ENCODE measurements at places on chromosomes 16 and 17.

- DNase-seq: peak; percentile 85
Measured at GRCh38 chr17:8158267-8159031, 4.3 kb downstream of the VAMP2 start.

DNA sequence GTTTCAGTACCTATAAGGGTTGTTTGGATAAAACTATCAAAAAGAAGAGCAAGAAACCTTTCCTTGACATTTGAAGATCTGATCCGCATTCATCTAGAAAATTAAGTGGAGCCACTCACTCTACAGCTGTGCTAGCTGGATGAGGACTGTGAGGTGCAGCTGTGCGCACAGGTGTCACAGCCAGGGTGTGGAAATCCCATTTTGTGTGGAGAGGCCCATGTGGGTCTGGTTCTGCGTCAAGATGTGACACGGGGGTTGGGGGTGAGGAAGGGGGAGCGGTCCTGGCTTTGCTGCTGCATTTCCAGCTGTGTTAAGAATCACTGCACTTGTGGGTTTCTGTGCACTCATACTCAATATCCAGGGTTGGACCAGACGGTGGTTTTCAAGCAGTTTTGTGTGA, 70.7 kb downstream of the CLEC16A start:
- no peak for DNase-seq

DNA sequence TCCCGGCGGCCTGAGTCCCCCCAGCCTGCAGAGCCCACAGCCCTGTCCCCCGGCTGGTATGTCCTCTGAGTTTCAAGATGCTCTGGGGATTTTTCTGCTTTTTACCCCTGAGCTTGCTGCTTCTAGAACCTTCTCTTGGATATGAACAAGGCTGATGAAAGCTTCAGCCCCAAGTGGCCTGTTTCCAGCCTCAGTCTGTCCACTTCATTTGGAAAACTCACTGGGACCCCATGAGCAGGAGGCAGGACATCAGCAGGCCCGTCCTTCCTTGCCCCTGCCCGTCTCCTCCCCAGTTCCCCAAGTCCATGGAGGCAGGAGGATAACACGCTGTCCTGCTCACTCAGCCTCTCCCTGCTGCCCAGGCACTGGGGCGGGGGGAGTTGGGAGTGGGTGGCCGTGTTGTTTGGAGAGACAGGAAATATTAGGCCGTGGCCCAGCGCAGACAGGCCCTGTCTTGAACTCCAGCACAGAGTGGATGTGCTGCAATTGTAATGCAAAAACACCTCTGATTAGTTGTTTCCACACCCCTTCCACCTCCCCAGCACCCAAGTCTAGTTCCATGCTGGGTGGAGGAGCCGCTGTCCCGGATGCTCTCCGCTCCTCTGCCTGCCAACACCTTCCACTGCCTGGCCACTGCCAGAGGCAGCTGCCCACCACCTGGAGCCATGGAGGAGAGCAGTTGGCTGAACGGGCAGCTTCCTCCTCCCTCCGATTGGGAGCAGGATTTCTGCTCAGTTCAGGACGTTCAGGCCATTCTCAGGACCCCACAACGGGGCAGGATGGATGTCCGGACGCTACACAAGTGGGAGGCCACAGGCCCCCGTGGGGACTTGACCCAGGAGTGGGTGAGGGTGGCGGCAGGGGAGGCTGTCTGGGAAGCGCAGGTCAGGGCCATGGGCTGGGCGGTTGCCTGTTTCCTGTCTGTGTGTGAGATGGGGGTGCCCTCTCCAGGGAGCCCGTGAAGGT, 216.9 kb upstream of the GSE1 start:
- no peak for DNase-seq

DNA sequence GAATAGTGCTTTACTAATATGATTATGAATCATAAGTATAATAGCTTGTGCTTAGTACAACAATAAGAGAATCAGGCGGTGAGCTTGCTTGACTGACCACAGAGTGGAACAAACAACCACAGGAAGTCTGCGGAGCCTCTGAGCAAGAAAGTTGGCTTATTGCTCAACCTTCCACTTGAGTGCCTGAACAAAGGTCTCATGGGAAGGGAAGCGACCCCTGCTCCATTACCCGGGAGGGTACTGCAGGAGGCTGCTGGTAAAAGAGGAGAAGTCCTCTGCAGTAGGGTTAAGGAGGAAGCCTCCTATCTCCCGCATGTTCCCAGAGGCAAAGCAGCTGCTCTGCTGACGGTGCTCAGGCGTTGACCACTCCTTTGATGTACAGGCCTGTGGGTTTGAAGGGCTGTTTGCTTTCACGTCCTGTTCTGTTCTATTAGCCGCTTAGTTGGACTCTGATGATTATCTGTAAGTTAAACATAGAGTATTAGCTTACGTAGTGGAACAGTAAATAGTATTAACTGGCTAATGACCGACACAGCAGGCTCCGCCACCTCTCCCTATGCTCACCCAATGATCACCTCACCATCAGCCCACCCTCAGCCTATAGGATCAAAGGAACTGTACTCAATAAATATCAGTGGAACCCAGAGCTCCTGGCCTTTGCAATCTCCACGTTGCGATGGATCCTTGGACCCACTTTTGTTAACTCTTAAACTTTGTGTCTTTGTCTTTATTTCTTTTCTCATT, 17.5 kb downstream of the ALOX15B start:
- DNase-seq: no peak

GRCh38 chr16:72025404-72026114, 17.0 kb downstream of the DHODH start:
- DNase-seq: no peak

DNA sequence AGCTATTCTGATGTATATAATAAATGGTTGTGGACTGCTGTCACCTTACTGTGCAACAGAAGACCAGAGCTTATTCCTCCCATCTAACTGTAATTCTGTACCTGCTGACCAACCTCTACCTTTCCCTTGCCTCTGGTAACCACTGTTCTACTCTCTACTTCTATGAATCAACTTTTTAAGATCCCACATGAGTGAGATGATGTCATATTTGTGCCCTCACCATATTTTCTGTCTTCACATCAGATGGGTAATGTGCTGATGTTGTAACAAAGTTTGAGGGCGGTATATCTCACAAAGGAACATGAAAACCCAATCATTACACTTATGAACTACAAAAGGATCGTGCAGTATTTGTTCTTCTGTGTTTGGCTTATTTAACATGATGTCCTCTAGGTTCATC, 16.8 kb downstream of the BRD7 start:
- DNase-seq: no peak

GRCh38 chr16:69863401-69864281, 87.5 kb upstream of the CLEC18A start:
- DNase-seq: no peak

GRCh38 chr17:32241640-32242039, 24.0 kb upstream of the RHBDL3 start:
- no peak for DNase-seq

DNA sequence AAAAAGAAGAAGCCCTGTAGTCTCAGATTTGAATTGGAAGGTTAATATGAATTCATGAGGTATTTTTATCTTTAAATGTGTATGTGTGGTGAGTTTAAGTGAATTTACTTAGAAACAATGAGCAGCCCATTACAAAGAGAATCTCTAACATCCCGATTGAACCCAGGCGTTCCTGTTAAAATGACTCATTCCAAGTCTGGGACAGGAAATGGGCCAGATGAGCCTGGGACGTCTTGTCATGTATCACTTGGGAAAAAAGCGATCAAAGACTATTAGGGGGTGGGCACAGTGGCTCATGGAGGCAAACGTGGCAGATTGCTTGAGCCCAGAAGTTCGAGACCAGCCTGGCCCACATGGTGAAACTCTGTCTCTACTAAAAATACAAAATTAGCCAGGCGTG, 81.6 kb downstream of the SEC14L1 start:
- no peak for DNase-seq

GRCh38 chr16:76676356-76676755, 399.2 kb downstream of the CNTNAP4 start:
- DNase-seq: no peak

DNA sequence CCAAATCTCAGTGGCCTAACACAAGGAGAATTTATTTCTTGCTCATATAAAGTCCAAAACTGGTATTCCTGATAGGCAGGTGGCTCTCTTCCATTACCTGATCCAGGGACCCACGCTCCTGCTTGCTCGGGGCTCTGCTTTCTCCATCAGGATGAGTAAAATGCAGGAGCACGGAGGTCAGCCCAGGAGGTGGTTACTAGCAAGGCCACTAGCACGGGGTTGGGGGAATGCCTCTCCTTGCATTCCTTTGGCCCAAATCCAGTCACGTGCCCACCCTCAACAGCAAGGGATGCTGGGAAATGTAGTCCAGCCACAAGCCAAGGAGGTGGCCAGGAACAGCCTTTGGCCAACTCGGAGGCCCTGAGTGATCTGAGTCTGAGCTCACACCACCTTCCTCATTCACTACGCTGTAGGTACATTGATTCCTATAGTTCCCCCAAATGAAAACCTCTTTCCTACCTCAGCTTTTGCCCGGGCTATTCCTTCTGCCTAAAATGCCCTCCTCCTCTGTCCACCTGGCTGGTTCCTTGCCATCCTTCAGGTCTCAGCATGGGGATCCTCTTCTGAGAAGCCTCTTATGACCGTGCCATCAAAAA, 38.3 kb upstream of the HAPSTR1 start:
- no peak for DNase-seq

GRCh38 chr16:51116353-51116752, 34.7 kb downstream of the SALL1 start:
- no peak for DNase-seq

DNA sequence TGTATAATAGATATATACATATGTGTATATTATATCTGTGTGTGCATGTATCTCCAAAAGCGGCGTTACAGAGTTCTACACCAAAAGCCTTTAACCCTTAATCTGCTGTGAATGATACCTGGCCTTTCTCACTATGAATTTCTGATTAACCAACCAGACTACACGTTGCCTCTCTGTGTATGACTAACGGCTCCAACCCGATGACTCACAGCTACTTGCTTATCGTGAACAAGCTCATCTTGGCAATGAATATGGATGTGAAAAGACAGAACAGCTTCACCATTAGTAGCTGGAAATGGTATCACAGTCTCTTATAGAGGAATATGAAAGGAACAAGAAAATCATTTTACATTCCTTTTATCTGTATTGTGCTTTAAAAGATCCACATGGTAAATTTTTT, 23.8 kb upstream of the ARHGAP44 start:
- no peak for DNase-seq

DNA sequence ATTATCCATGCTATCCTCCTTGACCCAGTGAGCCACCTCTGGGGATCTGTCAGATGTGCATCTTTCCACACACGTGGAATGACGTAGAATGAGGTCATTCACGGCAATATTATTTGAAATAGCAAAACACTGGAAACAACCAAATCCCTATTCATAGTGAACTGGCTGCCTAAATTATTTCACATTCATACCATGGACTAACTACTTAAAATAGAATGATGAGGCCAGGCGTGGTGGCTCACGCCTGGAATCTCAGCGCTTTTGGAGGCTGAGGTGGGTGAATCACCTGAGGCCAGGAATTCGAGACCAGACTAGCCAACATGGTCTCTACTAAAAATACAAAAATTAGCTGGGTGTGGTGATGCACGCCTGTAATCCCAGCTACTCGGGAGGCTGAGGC, 75.5 kb downstream of the RAP1GAP2 start:
- DNase-seq: no peak

DNA sequence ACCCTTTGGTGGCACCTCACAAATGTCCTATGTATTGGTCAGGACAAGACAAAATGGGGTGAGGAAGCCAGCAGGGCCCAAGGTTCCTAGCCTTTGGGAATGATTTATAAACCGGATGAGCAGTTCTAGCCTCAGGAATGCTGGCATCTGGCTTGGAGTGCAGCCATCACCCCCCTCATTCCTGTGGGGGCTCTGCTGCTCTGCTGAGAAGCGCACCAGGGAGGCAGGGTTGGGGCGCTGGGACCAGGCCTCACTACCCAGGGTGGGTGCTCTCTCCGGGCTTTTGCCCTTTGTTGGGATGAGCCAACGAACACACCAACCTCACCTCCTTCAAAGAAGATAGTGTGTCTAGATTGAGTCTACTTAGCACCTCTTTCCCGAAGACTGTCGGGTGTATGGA, 39.2 kb downstream of the TMEM11 start:
- DNase-seq: no peak

GRCh38 chr16:4780235-4780634, 7.9 kb downstream of the SEPTIN12 start:
- DNase-seq: no peak

DNA sequence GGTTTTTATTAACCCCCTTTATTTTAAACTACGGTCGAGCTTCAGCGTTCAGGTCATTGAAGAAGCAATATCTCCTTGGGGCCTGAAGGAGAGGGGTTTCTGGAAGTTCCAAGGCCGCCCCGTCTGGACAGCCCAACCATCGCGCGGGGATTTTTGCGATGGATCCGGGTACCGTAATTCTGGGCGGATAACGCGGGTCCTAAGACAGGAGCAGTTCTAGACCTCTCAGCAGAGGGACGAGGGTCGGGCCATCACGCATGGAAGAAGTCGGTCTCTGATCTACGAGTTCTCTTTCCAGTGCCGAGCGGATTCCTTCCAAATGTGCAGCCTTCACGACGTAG, 3.6 kb downstream of the BORCS6 start:
- DNase-seq: no peak

DNA sequence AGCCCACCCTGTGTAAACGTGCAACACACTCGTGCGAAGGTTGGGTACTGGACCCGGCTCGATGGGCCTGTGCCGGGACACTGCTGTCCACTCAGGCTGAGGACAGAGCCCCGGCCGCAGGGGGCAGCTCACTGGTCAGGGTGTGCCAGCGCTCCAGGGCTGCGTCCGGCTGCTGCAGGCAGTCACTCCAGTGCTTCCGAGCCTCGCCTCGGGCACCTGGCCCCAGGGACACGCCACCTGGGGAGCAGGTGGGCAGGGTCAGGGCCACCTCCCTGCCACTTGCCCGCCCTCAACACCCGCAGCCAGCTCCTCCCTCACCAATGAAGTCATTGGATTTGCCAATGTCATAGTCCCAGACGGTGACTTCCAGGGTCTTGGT, 4.7 kb downstream of the DOC2A start:
- no peak for DNase-seq

DNA sequence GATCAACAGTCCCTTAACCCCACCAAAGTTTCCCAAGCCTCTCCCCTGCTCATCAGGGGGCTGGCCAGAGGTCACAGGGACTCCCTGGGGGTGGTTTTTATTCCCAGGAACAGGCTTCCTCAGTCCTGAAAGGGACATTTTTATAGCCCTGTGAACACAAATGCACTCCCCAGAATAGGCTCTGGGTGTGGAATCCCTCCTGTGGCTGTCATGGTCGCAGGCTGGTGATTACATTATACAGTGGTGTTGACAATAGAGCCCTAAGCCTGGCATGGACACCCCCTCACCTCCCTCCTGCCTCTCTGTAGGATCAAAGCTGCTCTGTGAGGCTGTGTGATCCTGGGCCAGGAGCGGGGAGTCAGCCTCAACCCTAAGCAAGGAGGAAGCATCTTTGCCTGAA, 1.4 kb upstream of the CA4 start:
- no peak for DNase-seq

DNA sequence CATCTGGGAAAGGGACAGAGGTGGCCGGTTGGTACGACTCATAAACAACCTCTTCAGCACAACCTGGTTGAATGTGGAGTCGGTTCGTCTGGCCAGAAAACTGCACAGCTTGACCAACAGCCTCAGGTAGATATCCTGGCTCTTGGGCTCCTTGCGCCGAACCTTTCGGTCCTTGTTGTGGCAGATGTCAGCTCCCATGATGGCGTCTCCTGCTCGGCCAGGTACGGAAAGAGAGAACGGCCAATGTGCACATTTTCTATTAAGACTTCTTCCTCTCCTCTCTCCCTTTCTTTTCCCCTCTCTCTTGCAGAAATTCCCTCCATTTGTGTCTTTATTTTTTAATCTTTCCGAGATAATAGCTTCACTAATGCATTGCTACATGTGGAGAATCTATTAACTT, 41.8 kb upstream of the CNTNAP4 start:
- DNase-seq: no peak

Measured in CD4-positive, alpha-beta memory T cell (primary cell).